ENCODE measurements at places on chromosomes 11 and 22. TPM values are rescaled to one million over a fixed set of nuclear protein-coding genes. Genes with fewer than 3 reads are reported as not detected.

APOBEC3C gene
- 5.6 TPM for total RNA-seq

JAML gene
- not detected for total RNA-seq

ACRV1 gene
- total RNA-seq, result not detected

MFRP gene
- total RNA-seq, result not detected

- DNase-seq, result peak; percentile 96
- H3K36me3 ChIP-seq, result peaks cover 28% of the 10 kb centered on the region
- H3K4me3 ChIP-seq, result no peak overlapping the region
- peaks cover 21% of the 10 kb centered on the region for H3K4me1 ChIP-seq
- H3K27me3 ChIP-seq, result no peaks in the 10 kb centered on the region
- H3K27ac ChIP-seq, result peak overlapping the region; percentile 87
Measured at GRCh38 chr11:10592331-10592730, 23.9 kb upstream of the LYVE1 start.

GRCh38 chr22:39368461-39368911 lies 18.7 kb downstream of the SYNGR1 start:
- H3K4me3 ChIP-seq, result no peak overlapping the region
- H3K36me3 ChIP-seq, result peaks cover 2% of the 10 kb centered on the region
- no peak for DNase-seq
- H3K27me3 ChIP-seq, result no peaks in the 10 kb centered on the region
- H3K27ac ChIP-seq, result no peak overlapping the region
- peaks cover 6% of the 10 kb centered on the region for H3K4me1 ChIP-seq

- H3K4me1 ChIP-seq, result peaks cover 5% of the 10 kb centered on the region
- peak overlapping the region; percentile 44 for H3K27ac ChIP-seq
- peak; percentile 79 for DNase-seq
- no peaks in the 10 kb centered on the region for H3K27me3 ChIP-seq
- no peak overlapping the region for H3K4me3 ChIP-seq
- H3K36me3 ChIP-seq, result no peaks in the 10 kb centered on the region
Measured at GRCh38 chr11:105152021-105152512, 12.5 kb upstream of the CARD18 start.

DNA sequence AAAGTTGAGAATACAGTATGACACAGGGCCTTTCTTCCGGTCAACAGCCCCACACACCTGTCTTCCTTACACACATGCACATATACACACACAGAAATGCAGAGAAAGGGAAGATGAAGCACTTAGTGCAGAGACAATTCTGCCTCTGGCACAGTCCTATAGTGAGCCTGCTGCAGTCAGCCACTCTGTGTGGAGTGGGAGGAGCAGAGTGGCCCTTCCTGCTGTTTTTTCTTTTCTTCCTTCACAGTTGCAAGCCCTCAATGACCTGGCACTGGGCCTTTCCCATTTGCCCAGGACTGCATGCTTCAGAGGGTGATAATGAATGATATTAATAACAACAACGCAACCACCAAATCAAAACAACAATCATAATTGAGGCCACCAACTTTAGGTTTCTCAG lies 527.0 kb upstream of the B3GAT1 start:
- no peak overlapping the region for H3K27ac ChIP-seq
- H3K36me3 ChIP-seq, result no peaks in the 10 kb centered on the region
- H3K4me3 ChIP-seq, result no peak overlapping the region
- H3K4me1 ChIP-seq, result no peaks in the 10 kb centered on the region
- H3K27me3 ChIP-seq, result no peaks in the 10 kb centered on the region

DNA sequence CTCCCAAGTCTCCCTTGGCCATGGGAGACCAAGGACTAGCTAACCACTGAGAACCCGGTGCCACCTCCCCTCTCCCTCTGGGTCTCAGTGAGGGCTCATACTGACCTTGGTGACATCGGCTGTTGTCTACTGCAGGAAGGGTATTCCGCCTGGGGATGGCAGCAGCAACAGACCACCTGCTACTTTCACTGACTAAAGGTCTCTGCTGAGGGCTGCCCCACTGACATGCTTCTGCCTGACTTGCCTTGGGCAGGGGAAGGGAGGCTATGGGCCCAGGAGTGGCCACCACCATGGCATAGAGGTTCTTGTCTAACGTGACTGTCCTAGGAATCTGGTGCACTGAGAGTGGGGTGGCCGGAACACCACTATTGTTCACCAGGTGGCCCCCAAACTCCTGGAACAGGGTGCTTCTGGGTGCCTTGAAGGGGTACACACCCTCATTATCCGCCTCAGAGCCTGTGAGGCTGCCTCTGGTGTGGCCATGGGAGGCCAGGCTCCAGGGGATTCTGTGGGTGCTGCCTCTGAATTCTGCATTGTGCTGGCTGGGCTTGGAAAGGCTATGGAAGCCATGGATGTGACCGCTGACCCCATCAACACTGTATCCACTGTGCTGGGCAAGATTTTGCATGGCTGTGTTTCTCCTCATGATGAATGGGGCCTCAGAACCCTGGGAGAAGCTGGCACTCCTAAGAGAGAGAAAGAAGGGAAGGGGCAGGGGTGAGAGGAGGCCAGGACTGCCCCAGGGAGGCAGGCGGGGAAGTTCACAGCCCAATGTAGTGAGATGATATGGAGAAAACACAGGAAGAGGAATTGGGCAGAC lies 38.3 kb downstream of the GAB4 start:
- no peak overlapping the region for H3K27ac ChIP-seq
- no peak overlapping the region for H3K4me3 ChIP-seq
- H3K36me3 ChIP-seq, result no peaks in the 10 kb centered on the region

DNA sequence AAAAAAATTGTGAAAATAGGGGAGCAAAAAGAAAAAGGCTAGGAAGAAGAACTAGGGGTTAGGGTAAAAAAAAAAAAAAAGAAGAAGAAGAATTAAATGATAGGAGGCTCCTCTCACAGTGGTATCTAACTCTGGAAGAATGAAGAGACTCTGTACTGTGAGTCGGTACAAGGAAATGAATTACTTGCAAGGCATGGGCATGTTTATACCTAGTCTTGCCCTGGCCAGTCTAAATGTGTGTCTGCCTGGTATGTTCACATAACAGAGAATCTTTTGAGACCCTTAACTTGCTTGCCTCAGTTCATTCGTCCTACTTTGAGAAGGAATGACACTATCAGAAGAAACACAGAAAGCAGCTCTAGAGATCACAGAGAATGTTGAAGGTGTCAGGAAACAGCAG lies 159.6 kb downstream of the SWAP70 start:
- H3K27me3 ChIP-seq, result no peaks in the 10 kb centered on the region
- peak overlapping the region; percentile 32 for H3K27ac ChIP-seq
- H3K4me1 ChIP-seq, result peaks cover 12% of the 10 kb centered on the region
- H3K36me3 ChIP-seq, result no peaks in the 10 kb centered on the region
- DNase-seq, result peak; percentile 34

DNA sequence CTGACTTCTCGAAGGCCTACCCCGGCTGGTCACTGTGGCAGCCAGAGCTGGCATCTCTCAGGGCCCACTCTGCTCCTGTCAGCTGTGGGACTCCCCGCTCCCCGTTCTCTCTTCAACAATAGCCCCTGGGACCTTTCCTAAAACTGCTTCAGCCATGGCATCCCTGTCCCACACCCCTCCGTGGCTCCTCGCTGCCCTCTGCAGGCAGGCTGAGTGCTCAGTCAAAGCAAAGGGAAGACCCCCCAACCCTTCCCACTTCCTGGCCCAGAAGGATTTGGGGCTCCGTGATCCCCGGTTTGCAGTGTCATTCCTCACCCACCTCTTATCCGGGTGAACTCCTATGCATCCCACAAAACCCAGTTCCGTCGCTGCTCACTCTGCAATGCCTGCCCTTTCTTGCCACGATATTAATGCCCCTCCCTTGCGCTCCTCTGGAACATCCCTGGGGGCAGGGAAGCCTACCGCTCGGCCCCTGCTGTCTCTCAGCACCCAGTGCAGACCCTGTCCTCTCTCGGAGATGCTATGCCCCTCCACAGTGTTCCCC lies 1.6 kb upstream of the TH start:
- no peak overlapping the region for H3K4me3 ChIP-seq
- peaks cover 6% of the 10 kb centered on the region for H3K27me3 ChIP-seq
- no peak for DNase-seq

DNA sequence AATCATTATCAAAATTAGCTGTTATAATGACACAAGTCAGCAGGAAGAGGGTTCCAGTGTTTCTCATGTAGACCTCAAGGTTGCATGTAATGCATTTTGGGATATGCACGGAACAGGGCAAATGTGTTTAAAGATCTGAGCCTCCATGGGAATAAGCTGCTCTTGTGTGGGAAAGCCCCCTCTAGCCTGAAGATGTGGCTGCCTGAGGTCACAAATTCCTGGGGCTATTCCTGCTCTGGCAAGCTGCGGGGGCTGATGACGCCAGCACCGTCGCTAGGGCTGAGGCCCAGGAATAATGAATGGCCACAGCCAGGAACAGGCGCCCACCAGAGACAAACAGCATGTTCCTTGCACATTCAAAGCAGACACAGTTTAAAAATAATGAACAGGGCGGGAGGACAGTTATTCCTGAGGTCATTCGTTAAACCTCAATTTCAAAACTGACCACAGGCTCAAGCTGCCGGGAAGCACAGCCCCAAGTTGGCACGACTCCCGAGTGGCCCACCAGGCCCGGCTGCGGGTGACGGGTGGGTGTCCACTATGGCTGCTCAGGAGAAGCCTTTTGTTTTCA lies 11.7 kb downstream of the OSBPL5 start:
- H3K36me3 ChIP-seq, result peaks cover 5% of the 10 kb centered on the region
- H3K27me3 ChIP-seq, result no peaks in the 10 kb centered on the region
- peaks cover 39% of the 10 kb centered on the region for H3K4me1 ChIP-seq
- no peak overlapping the region for H3K4me3 ChIP-seq
- peak overlapping the region; percentile 11 for H3K27ac ChIP-seq
- peak; percentile 97 for DNase-seq

- H3K36me3 ChIP-seq, result no peaks in the 10 kb centered on the region
- no peaks in the 10 kb centered on the region for H3K4me1 ChIP-seq
- no peak overlapping the region for H3K4me3 ChIP-seq
- DNase-seq, result no peak
- no peaks in the 10 kb centered on the region for H3K27me3 ChIP-seq
Measured at GRCh38 chr11:70910835-70911234, 341.5 kb downstream of the SHANK2 start.

DNA sequence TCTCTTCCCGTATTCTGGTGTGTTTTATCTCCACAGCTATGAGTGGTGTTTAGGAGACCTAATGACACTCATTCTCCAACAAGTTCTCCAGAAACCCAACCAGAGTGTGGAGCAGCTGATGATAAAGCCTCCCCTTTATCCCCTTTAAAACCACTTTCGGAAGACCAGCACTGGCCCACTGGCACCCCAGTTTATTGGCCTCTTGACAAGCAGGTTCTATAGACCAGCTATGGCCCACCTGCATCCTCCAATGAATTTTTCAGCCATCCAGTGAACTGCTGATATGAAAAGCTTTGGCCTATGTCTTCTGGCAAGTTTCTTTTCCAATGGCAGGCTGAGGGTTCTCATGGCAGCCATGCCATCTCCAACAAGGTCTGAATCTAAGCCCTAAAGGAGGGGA lies 27.4 kb downstream of the CHST1 start:
- no peak overlapping the region for H3K27ac ChIP-seq
- H3K27me3 ChIP-seq, result peaks cover 2% of the 10 kb centered on the region
- no peak overlapping the region for H3K4me3 ChIP-seq
- no peaks in the 10 kb centered on the region for H3K4me1 ChIP-seq
- no peak for DNase-seq
- no peaks in the 10 kb centered on the region for H3K36me3 ChIP-seq

Data from IMR-90 (cell line).